ENCODE measurements at places on chromosomes 7 and 10. TPM values are rescaled to one million over a fixed set of nuclear protein-coding genes. Genes with fewer than 3 reads are reported as not detected.

Gene ACTL6B
- not detected for total RNA-seq

Gene AMPH
- total RNA-seq, result 0.07 TPM

DNA sequence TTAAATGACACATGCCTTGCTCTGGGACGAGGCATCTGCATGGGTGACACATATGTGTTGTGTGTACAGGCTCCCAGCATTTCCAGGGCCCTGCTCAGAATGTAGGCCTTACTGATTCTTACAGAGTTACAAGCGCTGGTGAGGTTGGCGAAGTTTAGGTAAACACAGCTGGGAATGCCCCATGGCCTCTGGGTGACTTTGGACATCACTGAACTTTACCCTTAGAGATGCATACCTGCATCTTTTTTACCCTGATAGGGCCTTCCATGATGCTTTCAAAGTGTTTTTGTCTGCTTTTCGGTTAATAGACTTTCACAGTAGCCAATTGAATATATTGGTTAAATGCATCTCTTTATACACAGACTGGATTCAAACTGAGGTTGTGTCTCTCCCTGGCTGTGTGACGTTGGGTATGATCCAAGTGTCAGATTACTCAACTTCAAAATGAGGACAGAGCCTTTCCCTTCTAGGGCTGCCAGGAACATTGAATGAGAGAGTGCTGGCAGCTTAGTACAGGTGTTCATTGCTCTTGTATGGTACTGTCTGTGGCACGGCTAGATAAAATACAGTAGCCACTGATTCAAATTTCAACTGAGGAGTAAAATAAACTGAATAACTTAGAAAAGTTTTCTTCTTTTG, 29.5 kb downstream of the EGFR start:
- H3K27me3 ChIP-seq, result no peaks in the 10 kb centered on the region
- H3K4me1 ChIP-seq, result no peaks in the 10 kb centered on the region
- H3K36me3 ChIP-seq, result no peaks in the 10 kb centered on the region
- no peak overlapping the region for H3K27ac ChIP-seq
- DNase-seq, result no peak

GRCh38 chr10:73872190-73872710, 2.1 kb downstream of the CAMK2G start:
- H3K27ac ChIP-seq, result peak overlapping the region; percentile 12
- peak overlapping the region; percentile 74 for H3K4me3 ChIP-seq
- peaks cover 4% of the 10 kb centered on the region for H3K36me3 ChIP-seq
- no peaks in the 10 kb centered on the region for H3K27me3 ChIP-seq
- no peak for DNase-seq

DNA sequence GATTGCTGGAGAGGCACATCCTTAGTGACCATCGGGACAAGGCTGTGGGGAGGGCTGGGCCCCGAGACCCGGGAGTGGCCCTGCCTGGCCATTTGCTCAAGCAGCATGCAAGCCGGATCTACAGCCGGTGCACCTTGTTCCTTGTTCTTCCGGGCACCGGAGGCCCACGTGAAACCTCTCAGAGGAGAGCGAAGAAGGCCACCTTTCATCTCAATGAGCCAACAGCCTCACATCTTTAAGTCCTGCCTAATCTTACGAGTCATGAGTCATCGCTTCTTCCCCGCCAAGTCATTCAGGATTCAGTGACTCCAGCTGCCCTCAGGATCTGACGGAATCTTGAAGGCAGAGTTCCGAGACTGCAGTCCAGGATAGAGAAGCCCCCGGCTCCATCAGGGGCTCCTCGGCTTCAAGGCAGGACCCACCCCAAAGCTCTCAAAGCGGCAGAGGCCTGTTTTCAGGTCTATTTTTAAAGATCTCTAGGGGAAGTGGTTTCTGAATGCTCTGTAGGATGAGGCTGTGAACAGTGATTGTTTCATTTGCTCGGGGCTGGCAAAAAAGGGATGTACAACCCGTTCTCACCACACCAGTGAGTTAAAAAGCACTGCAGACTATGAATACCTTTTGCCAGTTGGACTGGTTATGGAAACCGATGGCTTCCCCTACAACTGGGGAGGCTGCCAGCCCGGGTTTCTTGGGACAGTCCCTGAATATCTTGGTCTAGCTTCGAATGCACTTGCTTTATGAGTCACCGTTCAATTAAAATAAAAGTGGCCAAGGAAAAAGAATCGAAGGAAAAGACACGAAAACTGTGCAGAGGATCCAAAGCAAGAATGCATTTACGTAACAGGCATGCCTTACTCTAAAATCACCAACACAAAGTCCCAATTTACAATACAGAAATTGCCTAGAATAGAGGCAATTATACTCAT, 57.2 kb upstream of the ECHDC3 start:
- peak overlapping the region; percentile 94 for H3K27ac ChIP-seq
- H3K36me3 ChIP-seq, result no peaks in the 10 kb centered on the region
- peak; percentile 81 for DNase-seq
- peaks cover 4% of the 10 kb centered on the region for H3K27me3 ChIP-seq
- peak overlapping the region; percentile 72 for H3K4me3 ChIP-seq
- H3K4me1 ChIP-seq, result peaks cover 49% of the 10 kb centered on the region

GRCh38 chr10:7558036-7558435, 108.7 kb downstream of the ITIH5 start:
- H3K4me3 ChIP-seq, result no peak overlapping the region
- H3K27me3 ChIP-seq, result peaks cover 3% of the 10 kb centered on the region
- H3K27ac ChIP-seq, result no peak overlapping the region
- no peaks in the 10 kb centered on the region for H3K36me3 ChIP-seq
- no peaks in the 10 kb centered on the region for H3K4me1 ChIP-seq
- no peak for DNase-seq

GRCh38 chr7:73626814-73627213, 2.5 kb upstream of the MLXIPL start:
- H3K36me3 ChIP-seq, result no peaks in the 10 kb centered on the region
- H3K4me3 ChIP-seq, result no peak overlapping the region

All from activated CD4-positive, alpha-beta T cell treated with anti-CD3 and anti-CD28 coated beads for 36 hours (primary cell).